ENCODE measurements at places on chromosomes 12 and 14. TPM values are rescaled to one million over a fixed set of nuclear protein-coding genes. Genes with fewer than 3 reads are reported as not detected.

Gene BEST3
- total RNA-seq = 0.87 TPM

Gene PRB2
- total RNA-seq = not detected

DNA sequence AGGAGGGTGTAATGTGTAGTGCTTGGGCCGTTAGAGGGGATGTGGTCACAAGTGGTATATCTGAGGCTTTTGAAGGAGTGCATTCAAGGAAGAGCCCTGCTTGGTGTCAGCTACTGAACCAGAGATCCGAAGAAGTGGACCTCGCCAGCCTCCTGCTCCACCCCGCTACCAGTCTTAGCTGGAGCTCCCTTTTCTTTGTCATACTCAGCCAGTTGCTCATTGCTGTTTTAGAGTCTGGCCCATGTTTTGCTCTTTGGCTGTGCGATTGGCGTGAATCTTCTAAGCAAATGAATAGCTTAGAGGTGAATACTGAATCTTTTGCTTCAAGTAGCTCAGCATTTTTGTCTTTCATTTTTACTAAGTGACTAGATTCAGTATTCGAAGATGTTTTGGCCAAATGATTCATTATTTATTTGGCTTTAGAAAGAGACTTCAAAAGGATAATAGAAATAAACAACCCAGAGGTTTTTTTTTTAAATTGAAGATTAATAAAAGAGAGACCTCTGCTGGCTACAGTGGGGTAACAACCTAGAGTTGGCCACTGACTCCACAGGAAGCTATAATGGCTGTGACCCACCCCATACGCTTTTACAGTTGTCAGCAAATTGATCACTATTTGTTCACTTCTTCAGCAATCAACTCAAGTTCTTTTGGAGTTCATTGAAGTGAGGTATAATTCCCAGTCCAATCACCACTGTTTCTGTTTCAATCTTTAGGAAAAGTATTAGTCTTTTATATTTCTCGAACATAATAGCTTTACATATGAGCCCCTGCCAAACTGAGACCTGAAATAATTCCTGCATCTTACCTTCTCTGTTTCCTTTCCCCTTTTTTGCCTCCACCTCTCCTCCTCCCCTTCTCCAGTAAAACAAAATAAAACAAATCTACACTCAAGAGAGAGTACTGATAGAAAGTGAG, 19.9 kb downstream of the CDKN1B start:
- DNase-seq = peak; percentile 57

Gene TTC9
- 4.0 TPM for total RNA-seq

GRCh38 chr14:23408307-23408630, 196 bp upstream of the MYH6 start:
- DNase-seq = no peak

- no peak for DNase-seq
Observed at GRCh38 chr12:64706857-64707256, 52.3 kb downstream of the GNS start.

All from renal cortical epithelial cell (primary cell).